ENCODE measurements at places on chromosomes 13 and 19.
A peak's percentile ranks its signal among the peaks of the same experiment; 100 is the strongest.

DNA sequence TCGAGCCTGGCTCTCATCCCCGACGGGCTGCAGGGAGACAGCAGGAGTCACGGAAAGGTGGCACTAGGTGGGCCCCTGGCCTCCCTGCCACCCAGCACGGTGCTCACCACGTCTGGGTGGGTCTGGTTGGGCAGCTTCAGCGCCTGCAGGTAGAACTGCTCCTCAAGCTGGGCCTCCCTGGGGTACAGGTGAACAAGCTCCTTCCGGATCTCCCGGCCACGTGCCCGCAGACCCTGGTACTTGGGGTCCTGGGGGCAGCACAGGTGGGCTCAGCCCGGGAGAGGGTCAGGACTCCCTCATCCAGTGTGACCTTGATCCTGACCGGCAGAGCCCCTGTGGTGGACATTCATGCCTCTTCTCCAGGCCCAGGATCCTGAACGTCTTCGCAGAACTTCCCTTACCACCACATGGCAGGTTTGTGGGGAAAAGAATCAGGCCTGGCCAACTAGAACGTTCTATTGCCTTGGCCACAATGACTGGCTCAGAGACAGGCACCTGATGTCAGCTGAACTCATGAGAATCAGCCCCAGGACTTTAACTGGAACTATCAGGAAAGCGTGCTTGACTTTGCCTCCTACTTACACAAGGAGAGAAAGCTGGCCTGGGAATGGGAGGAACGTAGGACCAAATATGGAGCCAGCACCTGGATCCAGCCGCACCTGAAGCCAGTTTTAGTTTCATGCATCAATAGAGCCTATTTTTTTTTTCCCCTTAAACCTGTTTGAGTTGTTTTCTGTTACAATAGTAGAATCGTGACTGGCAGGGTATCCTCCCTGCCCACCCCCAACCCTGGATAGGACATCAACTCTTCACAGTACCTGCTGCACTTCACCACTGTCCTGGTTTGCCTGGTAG lies 8.9 kb downstream of the SARS2 start:
- DNase-seq = no peak

DNA sequence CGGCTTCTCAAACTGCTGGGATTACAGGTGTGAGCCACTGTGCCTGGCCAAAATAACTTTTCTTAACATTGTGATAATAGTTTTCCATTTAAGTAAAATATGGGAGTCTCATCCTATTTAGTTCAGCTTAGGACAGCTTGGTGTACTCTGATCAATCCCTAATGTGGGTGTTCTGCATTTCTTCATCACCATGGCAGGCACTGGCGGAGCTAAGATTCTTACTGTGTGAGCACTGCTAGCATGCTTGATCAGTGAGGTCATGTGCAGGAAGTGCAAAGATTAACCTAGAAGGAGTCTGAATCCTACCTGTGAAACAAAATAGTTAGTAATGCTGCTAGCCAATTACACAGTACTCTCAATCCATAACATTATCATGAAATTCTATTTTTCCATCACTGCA lies 1684.2 kb upstream of the SLC10A2 start:
- DNase-seq = no peak

DNA sequence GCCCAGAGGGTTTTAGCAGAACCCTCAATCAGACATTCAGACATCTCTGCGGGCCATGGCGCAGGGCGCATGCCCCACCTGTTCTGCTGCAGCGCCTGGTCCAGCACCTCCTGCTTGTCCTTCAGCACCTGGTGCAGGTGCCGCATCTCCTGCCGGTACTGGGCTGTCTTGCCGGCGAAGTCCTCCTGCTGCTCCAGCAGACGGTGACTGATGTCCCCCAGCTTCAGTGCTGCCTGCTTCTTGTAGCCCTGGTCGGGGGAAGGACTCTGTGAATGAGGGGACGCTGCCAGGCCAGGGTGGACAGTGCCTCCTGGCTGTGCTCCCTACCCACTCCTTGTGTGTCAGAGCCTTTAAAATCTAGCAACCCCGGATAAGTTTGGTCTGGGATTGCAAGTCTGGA lies 12.2 kb upstream of the SLC7A9 start:
- no peak for DNase-seq

DNA sequence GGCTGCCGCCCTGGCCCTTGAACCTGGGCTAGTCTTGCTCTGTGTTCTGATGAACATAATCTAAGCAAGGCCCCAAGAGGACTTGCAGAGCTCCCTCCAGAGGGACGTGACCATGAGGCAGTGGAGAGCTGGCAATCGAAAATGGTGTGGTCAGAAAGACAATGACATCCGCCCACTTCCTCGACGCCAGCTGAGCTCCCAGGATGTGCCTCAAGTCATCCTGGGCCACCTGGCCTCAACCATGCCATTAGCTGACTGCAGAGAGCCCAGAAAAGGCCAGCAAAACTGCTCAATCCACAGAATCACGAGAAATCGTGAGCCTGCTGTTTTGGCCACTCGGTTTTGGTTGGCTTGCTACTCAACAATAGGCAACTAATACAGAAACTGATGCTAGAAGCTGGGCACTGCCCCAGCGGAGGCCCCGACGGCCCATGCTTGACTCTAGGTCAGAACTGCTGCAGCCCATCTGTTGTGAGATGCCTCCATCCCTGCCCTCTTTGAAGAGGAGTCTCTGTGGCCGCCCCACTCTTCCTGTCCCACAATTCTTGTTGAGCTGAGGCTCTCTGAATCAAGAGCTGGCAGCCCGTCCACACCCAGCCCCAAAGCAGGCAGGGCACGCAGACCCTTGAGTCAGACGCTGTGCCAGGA lies 53.3 kb downstream of the STK24 start:
- DNase-seq = no peak

- no peak for DNase-seq
Observed at GRCh38 chr13:114202581-114202980, 23.5 kb downstream of the CFAP97D2 start.

DNA sequence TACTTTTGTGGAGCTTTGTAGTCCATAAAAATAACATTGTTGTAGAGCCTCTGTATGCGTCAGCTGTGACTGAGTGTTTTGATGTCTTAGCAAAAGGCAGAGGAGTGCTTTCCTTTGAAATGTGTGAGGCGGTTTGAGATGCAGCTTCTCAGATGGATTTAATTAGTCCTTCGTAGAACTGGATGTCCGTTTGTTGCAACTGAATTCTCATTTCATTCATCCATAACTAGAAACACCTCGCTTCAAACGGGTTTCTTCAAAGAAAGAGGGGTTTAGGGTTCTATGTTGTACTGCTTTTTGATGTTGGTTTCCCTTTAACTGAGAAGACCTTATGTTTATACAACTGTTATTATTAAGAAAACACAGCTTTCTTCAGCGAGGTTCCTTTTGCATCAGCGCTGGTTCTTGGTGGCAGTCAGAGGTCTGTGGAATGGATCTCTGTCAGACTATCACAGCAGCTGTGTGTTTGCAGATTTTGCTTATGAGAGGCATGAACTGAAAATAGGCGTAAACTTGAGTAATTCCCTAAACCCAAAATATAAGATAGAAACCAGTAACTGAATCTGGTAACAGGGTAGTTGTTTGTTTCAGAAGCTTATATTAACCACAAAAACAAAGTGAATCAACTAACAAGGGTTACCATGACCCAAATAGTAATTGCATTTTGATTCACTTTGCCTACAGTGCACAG lies 194.4 kb downstream of the GGACT start:
- no peak for DNase-seq

DNA sequence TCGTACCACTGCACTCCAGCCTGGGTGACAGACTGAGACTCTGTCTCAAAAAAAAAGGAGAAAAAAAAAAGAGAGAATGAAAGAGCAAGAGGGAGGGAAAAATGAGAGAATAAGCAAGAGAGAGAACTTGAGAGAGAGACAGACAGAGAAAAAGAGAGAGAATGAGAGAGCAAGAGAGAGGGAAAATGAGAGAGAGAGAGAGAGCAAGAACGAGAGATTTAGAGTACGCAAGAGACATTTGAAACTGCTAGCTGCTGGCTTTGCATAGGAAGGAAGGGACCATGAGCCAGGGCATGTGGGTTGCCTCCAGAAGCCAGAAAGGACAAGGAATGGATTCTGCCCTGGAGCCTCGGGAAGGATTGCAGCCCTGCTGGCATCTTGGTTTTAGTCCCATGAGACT lies 9.6 kb upstream of the ADGRE1 start:
- DNase-seq = no peak

- no peak for DNase-seq
Observed at GRCh38 chr13:41505209-41505835, 48.0 kb downstream of the RGCC start.

- no peak for DNase-seq
Observed at GRCh38 chr13:113109151-113110047, 3.8 kb downstream of the F7 start.

DNA sequence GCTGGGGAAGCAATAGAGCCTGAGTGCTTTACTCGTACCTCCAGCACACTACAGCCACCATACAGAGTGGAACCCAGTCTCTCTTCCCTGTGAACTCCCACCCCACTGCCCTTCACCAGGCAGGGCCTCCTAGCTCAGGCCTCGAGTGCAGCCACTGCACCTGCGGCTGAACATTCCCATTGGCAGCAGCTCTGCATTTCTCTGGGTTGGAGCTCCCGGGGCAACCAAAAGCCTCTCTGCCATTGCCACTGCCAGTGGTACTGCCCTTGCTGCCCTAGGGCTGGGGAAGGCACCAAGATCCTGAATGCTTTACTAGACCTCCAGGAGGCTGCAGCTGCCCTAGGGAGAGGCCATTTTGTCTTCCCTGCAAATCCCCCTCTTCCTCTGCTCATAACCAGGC lies 266.8 kb downstream of the TDRD3 start:
- no peak for DNase-seq

DNA sequence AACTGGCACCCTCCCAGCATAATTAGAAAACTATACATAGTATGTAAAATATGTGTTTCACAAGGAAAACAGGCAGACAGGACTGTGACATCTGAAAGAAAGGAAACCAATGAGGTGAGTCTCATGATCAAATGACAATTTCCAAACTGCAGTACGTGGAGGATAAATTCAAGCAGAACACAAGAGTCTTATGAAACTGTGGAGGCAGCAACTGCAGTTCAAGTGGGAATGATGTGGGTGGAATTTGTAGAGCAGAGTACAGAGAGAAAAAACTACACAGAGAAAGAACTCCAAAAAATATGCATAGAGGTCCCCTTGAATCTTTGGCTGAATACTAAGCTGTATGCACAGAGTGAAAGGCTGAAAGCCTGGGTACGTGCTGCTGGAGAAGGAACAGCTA lies 9.7 kb downstream of the SIGLEC6 start:
- DNase-seq = no peak

DNA sequence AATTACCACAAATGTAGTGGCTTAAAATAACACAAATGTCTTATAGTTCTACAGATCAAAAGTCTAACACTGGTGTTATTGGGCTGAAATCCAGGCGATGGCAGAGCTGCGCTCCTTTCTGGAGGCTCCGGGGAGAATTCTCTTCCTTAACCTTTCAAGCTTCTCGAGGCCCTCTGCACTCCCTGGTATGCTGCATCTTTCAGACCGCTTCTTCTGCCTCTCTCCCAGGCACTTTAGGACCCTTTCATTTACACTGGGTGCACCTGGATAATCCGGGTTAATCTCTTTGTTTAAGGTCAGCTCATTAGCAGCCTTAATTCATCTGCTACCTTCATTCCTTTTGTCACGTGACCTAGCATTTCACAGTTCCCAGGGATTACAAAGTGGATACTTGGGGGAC lies 211.3 kb upstream of the RFC3 start:
- no peak for DNase-seq

DNA sequence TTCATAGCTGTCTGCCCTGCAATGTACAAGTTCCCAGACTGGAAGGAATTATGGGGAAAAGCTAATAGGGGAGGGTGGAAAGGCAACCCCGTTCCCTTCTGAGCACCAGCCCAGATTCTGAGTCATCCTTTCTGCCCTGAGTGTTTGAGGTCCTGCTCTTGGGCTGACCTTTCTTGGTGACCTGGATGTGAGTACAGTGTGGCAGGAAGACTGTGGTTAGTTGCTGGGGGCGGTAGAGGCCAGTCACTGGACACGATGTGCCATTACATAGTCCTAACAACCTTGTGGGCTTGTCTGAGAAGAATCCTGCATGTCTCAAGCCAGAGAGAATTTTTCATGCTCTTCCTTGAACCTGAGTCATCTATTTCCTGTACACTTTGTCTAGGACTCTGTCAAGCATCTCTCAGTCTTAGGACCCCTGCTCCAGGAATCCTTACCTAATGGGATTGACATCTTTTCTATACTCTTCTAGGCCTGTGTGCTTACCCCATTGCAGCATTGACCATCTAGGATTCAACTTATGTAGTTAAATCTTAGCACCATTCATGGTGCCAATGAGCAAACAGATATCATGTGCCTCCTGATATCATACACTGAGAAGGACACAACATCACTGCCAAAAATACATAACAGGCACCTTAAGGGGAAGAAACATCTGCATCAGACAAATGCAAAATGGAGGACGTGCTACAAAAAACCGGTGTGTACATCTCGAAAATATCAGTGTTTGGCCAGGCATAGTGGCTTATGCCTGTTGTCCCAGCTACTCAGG lies 8.1 kb upstream of the ANGPTL4 start:
- DNase-seq = no peak

- no peak for DNase-seq
Observed at GRCh38 chr19:310141-310651, 19.0 kb upstream of the PLPP2 start.

DNA sequence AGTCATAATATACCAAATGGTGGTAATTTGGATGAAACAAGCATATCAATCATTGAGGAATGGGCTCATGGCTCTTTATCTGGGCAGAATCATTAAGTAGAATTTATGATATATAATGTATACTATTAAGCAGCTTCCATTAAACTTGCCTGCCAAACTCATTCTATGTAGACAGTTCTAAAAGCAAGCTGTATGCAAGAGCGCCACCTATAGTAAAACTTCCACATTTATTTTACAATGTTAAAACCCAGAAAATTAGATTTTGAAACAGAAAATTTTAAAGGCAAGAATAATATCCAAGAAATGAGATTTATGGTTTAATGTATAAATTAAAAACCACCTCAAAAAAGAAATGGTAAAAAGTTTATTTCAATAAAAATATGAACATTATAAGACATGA lies 161.5 kb downstream of the MZT1 start:
- peak; percentile 41 for DNase-seq

DNA sequence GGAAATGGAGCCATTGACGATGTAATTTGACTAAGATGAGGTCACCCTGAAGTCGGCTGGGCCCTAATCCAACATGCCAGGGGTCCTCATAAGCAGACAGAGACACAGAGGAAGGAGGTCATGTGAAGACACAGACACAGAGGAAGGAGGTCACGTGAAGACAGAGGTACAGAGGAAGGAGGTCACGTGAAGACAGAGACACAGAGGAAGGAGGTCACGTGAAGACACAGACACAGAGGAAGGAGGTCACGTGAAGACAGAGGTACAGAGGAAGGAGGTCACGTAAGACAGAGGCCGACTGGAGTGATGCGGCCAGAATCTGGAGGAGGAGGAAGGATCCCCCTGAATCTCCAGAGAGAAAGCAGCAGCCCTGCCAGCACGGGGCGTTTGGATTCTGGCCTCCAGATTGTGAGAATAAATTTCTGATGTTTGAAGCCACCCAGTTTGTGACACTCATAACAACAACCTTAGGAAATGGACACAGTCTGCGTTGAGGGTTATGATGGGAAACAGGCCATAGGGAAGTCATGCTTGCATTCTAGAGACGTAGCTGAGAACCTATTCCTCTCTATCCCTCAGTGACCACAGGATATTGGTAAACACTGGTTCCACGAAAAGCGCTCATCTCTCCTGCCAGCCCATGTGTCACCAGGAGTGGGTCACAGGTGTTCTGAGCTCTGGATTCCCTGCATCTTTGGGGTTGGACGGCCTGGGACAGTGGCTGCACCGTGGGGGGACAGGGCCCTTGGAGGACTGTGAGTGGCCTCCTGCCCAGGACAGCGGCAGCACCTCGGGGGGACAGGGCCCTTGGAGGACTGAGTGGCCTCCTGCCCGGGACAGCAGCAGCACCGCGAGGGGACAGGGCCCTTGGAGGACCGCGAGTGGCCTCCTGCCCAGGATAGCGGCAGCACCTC lies 108.5 kb downstream of the SOX1 start:
- no peak for DNase-seq

Measured in KBM-7 (cell line).